ENCODE measurements at places on chromosomes 12 and 14.
A peak's percentile ranks its signal among the peaks of the same experiment; 100 is the strongest.

DNA sequence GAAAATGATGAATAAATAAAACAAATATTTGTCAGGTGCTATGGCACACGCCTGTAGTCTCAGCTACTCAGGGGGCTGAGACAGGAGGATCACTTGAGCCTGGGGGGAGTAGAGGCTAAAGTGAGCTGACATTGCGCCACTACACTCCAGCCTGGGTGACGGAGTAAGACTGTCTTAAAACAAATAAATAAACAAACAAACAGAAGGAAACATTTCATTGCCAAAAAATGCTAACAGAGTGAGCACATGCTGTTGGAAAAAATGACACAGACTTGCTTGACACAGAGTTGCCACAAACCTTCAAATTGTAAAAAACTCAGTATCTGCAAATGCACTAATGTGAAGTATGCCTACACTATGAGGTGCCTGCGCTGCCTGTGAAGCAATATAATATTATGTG, 50.8 kb upstream of the AP4S1 start:
- DNase-seq, result no peak

DNA sequence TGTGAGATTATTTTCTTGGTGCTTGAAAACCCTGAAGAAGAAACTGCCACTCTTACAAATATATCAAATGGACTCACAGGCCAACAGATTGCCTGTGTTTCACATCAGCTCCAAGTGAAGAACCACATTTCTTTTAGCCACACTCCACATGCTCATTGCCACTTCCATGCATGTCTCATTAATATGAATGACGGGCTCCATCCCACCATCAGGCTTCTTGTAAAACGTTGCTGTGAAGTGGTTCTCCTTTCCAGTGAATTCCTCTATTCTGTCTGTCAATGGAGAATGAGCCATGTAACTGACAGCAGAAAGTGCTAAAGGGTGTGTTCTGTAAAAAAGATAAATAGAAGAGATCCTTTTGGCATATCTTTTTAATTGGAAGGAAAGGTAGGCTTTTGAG, 188.2 kb upstream of the RMST start:
- DNase-seq, result no peak

DNA sequence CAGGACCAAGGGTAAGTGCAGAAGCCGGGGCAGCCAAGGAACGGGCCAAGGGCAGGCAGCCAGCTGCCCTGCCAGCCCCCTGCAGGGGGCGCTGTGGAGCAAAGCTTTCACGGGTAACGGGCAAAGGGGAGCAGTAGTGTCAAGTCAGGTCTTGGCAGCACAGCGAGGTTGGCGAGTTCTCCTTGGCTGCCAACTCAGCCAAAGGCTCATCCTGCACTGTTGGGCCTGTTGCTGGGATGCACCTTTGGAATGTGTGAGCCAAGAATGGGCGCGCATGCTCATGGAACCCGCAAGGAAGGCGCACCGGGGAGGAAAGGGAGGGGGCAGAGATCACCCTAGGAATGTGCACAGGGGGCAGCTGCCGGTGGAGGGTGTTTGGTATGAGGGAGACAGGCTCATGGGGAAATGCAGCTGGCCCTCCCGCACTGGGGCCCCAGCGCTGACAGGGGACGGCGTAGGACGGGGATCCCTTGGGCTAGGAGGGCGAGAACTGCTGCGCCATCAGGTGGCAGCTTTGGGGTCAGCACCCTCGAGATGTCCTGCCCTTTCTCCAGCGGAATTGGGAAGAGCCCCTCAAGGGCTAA, 138.0 kb downstream of the ASCL4 start:
- DNase-seq, result peak; percentile 39

DNA sequence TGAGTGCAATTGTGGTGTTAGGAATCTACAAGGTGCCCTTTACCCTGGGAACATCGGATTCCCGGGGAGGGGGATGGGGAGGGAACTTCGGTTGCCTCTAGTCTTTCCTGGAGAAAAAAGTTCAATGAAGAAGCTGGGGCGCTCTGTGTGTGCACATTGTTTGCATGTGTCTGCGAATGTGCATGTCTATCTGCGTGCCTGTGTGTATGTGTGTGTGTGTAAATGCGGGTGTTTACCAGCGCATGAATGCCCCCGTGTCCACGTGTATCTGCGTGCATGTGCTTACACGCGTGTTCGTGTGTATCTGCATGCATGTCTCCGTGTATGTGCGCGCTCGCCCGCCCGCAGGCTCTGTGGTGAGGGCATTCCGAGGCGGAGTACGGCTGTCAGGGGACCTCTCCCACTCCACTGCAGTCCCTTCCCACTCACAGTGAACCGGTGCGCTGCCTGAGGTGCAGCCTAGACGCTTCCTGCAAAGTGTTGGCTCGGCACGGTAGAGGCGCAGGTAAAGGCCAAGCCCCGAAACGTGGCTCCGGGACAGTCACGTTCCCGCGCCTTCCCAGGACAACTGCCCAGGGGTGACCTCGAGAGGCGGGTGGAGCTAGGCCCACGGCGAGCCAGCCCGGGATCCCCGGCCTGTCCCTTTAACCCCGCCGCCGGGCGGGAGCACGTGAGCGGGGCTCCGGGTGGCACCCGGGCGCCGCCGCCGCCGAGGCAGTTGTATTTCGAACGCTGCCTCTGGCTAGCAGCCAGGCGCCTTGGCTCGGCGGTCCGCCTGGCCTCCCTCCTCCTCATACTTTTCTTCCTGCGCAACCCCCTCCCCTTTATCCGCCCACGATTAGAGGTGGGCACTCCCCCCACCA, 539 bp upstream of the HMGA2 start:
- no peak for DNase-seq

GRCh38 chr12:82412246-82412645, 53.9 kb downstream of the METTL25 start:
- no peak for DNase-seq

DNA sequence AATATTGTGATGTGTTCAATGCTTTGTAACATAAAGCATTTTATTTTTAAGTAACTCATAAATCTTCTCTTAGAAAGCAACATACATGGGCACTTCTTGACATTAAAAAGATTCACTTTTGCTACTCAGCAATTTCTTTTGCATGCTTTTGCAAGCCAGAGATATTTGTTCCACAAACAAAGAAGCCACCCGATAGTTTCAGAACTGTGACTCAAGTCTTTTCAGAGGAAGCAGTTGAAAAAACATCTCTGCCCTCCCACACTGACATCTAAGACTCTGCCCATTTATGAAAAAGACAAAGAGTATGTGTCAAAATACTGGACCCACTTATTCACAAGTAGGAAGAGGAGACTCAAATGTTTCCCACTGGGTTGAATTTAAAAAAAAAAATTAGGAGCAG, 7.5 kb downstream of the APPL2 start:
- DNase-seq, result no peak

GRCh38 chr12:64752833-64753238, 6.4 kb downstream of the GNS start:
- DNase-seq, result no peak

DNA sequence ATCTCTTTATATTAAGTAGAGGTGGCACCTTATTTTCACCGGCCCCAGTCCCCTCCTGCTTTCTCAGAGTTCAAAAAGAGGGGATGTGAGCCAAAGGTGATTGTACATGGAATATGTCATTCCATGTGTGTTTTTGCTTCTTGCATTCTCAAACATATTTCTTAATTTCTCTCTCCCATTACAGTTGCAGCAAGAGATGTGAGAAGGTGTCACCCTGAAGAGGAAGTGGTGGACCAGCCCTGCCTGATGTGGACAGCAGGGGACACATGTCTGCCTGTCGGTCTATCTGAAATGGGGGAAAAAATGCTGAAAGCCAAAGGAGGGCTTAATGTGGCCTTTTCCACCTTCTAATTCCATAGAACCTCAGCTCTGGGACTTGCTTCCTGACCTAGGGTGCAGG, 1.9 kb upstream of the FOXN3 start:
- DNase-seq, result no peak

DNA sequence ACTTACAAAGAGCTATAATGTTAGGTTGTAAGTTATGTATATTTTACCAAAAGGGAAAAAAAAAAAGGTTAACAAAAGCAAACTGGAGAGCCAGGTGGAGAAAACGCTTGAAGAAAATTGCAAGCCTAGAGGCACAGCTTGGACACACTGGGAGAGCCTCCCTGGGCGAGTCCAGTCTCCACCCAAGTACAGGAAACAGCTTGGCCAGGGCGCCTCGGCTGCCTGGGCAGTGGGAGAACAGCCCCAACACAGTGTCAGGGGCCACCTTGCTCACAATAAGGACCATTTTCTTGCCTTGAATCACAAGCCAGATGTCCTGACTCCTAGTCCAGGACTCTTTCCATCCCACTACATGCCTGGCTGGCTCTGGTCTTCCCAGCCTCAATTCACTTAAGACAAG, 33.3 kb downstream of the TTC7B start:
- DNase-seq, result no peak

DNA sequence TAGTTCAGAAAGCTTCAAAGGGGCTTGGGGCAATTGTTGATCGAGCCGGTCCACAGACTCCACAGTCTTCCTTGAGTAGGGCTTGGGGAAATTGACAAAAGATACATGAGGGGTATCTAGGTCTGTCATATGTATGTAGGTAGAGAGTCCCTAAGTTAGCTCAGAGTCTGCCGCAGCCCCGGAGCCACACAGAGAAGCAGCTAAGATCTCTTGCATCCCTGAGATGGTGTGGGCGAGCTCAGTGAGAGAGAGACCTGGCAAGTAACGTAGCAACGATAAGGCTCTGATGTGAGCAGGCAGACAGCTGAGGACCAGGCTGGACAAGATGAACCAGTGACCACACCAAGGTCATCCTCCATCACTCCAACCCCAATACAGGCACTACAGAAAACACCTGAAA, 297.6 kb downstream of the TMEM132D start:
- no peak for DNase-seq

- DNase-seq, result no peak
These were observed 136.1 kb upstream of the WSCD2 start for GRCh38 chr12:107992870-107993451.

DNA sequence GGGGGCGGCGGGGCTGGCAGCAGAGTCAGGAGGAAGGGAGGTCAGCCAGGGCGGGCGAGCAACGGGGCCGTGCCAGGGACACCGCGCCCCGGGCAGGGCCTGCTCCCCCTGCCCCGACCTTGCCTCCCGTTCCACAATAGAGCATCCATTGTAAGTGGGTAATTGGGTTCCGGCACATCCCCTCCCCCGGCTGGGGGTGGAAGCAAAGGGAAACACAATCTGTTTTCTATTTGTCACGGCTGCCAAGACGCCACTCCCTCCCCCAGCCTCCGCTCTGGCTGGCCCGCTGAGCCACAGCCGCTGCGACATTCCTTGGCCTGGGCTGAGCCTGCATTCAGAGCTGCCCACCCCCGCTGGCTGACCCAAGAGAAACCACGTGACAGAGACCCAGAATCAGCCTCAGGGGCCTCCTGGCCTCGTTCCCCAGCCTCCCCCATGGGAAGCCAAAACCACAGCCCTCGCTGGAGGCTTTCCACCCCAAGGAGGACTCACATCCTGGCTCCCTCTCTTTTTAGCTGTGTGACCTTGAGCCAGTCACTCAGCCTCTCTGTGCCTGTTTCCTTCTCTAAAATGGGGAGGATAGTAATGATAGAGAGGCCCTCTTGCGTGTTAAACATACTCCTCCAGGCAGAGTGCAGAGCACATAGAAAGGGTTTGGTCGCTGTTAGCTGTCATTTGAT, 117.6 kb downstream of the SCARB1 start:
- peak; percentile 26 for DNase-seq

DNA sequence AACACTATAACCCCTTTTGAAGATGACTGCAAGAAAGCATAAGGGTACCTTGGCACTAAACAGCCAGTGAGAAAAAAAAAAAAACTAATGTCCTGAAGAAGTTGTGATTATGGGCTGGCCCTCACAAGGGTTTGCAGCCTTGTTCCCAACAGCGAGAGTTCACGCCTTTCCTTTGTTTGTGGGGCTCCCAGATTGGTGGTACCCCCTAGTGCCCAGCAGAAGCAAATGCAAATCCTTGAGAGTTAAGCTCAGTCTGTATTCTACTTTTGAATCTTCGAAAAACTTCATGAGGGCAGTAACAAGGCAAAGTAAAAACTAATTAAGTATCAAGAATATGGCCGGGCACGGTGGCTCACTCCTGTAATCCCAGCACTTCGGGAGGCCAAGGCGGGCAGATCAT, 238.9 kb upstream of the LMO3 start:
- no peak for DNase-seq

- no peak for DNase-seq
These were observed 172.8 kb upstream of the PLEKHG7 start for GRCh38 chr12:92529944-92530343.

DNA sequence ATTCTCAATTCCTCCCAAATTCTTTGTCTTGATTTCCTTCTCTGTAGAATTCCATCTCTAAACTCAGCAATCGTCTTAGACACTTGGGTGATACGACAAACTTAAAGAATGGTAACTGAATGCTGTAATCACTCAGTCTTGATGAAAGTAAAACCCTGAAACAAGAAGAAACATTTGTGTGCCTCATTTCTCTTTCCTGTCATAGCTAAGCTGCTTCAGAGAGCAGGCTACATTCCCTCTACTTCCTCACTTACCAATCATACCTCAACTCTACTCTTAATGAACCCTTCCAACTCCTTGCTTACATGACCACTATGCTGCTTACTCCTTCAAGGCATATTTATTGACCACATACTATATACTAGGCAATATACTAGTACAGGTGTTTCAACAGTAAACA, 8.3 kb downstream of the MAP4K5 start:
- no peak for DNase-seq

DNA sequence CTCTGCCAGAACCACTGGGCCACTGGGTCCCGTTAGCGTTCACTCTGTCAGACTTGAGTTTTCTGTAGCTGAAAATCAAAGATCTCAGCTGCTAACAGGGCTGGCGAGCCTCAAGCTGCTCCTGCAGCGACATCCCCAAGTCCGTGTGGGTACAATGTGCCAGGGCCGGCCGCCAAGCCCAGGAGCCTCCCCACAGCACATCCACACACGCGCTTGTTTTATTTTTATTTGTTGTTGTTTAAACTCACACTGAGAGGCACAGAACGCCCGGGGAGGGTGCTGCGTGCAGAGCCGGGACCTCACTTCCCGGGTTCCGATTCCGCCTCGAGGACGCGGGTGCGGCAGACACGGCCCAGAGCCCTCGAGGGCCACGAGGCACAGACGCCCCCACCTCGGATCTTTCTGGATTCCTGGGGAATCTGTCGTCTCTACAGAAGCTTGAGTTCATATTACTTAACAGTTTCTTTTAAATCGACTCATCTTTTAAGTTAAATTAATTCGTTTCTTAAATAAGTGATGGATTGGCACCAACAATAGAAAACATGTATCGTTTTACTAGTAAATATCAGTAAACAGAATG, 9.3 kb downstream of the GALNT9 start:
- DNase-seq, result no peak

- no peak for DNase-seq
These were observed 83.3 kb upstream of the MED13L start for GRCh38 chr12:116360579-116361413.

- DNase-seq, result peak; percentile 44
These were observed 30.3 kb upstream of the IFNG start for GRCh38 chr12:68189821-68190242.

DNA sequence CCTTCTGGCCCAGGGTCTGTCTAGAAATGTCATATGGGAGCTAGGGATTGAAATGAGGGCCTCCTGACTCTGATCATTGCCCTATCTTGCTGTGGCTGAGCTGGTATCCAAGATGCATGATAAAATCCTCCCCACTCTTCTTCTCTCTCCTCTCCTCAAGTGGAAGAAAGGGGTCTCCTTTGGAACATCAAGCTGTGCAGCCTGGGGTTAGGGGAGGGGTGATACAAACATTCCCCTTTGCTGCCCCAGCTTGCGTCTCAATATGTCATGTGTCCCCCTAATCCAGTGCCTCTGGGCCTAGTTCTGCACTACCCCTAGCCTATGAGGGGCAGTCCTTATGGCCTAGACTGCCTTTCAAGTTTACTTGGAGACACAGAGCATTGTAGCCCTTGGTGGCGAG, 8.5 kb downstream of the RDH16 start:
- DNase-seq, result no peak
